Right lung (tissue), 10 donors: ENCODE measurements at places on chromosomes 4 and X.
A peak's percentile ranks its signal among the peaks of the same experiment; 100 is the strongest.

DNA sequence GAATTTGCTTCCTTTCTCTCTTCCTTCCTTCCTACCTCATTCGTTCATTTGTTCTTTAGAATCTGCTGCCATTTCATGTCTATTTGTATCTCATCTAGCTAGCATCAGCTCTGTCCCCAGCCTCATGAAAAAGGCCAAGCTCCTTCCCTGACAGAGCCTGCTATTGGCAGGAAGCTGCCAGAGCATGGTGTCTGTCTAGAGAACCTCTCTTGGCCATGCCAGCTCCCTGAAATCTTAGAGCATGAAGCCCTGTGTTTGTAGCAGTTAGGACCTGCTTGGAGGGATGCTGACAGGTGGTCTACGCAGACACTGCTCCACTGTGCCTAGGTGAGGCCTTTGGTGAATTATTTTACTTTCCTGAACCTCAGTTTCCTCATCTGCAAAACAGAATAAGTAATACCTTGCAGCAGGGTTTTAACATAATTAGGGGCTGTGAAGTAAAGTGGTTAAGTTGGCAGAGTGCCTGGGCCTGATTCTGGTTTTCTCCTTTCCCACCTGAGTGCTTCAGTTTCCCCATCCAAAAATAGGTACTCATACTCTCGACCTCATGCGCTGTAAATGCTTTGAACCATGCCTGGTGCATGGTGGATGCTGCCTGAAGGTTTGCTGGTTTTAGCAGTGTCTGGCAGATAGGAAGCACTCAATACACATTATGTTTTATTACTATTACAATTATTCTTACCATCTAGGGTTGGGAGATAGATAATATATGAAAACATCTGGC lies 4.7 kb downstream of the PTTG2 start:
- DNase-seq: no peak

DNA sequence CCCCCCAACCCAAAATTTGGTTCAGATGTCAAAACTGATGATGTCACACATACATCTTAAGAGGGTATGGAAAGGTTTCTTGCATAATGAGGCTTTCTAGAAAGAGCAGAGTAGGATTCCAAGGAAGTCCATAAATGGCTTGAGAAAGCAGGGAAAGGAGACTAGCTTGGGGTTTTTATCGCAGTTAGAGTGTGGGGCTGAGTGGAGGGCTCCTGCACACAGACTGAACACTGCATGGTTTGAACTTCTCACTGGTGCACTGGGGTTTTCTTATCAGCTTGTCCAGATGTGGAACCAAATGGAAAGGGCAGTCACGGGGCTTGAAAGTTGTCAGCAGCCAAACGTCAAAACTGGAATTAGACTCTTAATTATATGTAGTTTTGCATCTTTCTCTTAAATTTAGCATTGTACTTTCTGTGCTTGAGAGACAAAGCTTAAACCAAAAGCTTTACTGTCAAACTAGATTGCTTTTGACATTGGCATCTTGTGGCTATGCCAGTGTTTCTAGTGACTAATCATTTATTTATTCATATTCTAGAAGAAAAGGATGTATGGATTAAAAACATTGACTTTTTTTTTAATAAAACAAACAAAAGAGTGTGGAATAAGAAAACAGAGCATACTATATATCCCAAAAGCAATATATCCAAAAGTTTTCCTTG lies 78.3 kb upstream of the STIM2 start:
- no peak for DNase-seq

- DNase-seq: no peak
These were observed 474.3 kb downstream of the ACTRT1 start for GRCh38 chrX:127577884-127578283.

GRCh38 chr4:114597410-114598115 lies 1.0 kb upstream of the UGT8 start:
- no peak for DNase-seq

DNA sequence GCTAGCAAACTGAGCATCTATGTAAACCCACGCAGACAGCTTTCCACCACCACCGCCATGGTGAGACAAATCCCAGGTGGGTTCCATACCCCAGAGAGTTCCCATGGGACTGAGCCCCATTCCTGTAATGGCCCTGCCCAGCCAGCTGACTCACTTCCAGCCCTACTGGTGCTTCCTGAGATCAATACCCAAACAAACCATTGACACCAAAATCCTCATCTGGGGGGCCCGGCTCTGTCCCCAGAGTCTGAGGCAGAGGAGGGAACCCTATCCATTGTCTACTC lies 30.1 kb upstream of the JAKMIP1 start:
- no peak for DNase-seq

GRCh38 chr4:105569866-105570236 lies 17.4 kb downstream of the ARHGEF38 start:
- DNase-seq: no peak

GRCh38 chrX:18617407-18617750 lies 54.5 kb downstream of the RS1 start:
- no peak for DNase-seq

- DNase-seq: no peak
These were observed 44.5 kb downstream of the NEK1 start for GRCh38 chr4:169567916-169568315.

GRCh38 chr4:17961249-17961648 lies 60.3 kb downstream of the LCORL start:
- no peak for DNase-seq

DNA sequence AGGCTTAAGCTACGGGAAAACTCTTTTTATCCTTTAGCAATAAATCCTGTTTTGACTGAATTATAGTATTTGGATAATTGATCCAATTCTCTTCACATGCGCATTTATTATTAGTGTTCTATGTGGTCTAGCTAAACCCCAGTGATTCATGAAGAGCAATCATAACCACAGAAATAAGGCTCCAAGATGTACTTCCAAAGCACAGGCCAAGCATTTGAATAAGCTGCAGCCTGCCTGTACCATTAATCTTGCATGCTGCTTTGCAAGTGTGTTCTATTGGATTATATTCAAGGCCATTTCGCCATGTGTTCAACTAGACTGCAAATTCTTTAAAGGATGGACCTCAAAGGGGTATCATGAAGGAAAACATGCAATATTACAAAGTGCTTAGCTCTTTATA lies 385.2 kb upstream of the FAT1 start:
- no peak for DNase-seq

GRCh38 chrX:68238568-68238967 lies 194.7 kb downstream of the OPHN1 start:
- no peak for DNase-seq

DNA sequence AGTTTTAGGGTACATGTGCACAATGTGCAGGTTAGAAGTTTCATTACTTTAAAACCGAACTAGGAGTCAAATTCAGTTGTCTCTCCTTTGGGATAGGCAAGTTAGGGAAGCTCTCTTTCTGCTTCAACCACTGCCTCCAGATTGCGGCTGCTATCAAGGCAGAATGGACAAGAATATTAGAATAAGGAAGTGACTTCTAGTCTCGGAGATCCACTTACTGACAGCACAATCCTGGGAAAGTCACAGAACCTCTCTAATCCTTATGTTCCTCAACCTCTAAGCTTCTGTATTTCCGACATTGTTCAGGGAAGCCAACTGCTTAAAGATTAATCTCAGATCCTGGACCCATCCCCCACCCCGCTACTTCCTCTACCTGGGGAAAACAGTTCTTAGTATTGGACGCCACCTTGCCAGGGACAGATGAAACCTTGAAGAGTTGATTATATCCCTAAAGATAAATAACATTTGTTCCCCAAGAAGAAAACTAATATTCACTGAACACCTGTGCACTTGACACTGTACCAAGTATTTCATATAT lies 2.1 kb downstream of the NUP62CL start:
- DNase-seq: no peak

DNA sequence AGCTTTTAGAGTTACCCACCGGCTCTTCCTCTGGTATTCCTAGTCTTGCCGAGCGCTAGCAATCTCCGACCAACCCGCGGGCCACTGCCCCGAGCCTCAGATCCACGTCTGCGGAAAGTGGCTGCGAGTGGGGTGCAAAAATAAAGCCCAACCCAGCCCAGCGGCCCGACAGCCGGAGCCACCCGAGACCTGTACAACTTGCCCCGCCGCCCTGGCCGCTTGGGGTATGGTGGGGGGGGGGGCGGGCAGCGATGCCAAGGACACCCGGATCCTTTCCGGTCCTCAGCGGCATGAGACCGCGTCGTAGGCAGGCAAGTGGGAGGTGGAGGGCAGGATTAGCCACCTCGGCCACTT lies 1.6 kb downstream of the SLITRK4 start:
- DNase-seq: no peak

DNA sequence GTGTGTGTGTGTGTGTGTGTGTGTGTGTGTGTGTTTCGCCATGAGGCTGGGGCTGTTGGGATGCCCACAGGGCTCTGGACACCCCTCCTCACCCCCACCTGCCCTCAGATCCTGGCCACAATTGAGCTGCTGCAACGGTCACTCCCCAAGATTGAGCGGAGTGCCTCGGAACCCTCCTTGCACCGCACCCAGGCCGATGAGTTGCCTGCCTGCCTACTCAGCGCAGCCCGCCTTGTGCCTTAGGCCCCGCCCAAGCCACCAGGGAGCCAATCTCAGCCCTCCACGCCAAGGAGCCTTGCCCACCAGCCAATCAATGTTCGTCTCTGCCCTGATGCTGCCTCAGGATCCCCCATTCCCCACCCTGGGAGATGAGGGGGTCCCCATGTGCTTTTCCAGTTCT lies 10.2 kb downstream of the ARAF start:
- no peak for DNase-seq

GRCh38 chr4:165563851-165564250 lies 185.0 kb downstream of the CPE start:
- DNase-seq: no peak

DNA sequence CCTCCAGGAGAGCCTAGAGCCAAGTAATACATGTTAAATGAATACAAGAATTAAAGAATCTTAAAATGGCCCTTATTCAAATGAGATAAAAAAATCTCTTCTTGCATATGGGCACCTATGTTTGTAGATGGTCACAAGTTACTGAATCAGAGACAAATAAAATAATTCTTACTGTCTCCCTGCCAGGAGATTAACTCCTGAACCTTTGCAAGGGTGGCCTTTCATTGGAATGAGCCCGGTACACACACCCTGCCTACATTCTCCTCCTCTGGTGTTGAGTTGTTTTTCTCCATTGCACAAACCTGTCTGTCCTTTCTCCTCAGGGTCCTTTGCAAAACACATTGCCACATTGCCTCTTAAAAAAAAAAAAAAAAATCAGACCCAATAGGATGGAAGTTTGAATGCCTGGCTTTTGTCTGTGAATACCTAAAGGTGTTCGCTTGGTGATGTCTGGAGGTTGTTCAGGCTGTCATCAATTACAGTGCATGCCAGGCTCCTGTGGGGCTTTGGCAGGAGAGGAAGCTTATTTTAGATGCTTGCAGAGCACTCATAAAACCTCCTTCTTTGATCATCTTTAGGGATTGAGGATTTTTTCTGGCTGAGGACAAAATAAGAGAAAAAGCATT lies 8.3 kb upstream of the TMEM154 start:
- no peak for DNase-seq

GRCh38 chr4:10285028-10285427 lies 168.4 kb upstream of the WDR1 start:
- DNase-seq: no peak

DNA sequence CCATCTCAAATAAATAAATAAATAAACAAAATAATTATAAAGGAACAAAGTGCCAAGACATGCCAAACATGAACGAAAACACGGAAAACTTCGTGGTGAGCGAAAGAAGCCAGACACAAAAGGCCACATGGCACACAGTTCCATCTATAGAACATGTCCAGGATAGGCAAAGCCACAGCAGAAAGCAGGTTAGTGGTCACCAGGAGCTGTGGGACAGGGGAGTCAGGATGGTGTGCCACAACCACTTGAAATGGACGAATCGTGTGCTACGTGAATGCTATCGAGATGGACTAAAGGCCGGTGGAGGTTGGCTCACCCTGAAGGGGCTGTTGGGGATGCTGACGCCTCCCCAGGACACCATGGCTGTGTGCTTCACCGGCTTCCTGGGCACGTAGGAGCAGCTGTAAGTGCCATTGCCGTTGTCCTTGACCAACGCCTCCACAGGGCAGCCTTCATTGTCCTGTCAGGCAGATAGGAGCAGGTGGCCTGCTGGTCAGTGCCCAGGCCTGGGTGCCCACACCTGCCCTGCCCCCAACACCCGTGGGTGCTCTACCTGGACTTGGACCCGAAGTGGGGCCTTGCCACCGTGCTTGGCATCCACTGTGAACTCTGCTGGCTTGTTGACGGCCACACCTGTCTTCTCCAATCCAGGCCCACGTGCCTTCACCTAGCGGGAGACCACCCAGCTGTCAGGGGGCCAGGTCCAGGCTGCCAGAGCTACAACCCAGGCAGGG lies 10.6 kb downstream of the FLNA start:
- no peak for DNase-seq

DNA sequence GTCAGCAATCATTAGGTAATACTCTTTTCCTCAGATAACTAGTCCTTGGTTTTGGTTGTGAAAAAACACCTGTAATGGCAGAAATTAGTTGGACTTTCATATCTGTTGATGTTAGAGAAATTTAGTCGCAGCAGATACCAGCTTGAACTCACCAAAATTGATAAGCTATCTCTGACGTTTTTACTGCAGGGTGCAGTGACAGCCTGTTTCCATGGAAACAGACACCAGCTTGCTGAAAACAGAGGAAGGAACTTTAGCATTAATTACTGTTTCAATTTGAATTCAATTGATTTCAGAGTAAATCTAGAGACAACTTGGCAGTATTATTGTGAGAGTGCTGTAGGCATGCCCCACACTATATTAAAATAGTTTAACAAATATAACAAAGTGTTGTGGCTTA lies 246.5 kb downstream of the PPP1R2C start:
- DNase-seq: no peak

- peak; percentile 77 for DNase-seq
These were observed at the start of gene MORC4 for GRCh38 chrX:107000013-107000515. MORC4 (minus strand) TSS chrX:107000212; CDS start chrX:106999969, 243 bp downstream.

GRCh38 chrX:103584596-103584995 lies 719 bp upstream of the TCEAL4 start:
- DNase-seq: no peak

DNA sequence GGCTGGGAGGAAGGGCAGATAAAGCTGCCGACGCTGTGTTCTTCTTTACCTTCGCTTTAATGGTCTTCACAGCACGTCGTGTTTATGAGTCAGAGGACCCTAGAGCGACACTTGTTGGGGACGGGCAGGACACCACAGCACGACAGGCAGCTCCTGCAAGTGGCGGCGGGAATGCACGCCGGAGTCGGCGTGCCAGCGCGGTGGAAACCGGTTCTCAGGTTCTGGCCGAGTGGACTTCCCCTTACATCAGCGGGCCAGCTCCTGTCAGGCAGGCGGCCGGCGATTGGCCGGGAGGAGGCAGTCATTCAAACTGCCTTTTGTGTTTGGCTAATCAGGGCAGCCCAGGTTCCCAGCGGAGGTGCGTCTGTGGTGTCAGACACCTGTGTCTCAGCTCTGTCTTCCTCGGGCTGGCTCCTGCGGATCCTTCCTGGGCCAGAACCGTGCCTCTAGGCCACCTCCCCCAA lies 150.9 kb downstream of the SHROOM3 start:
- DNase-seq: peak; percentile 66

- no peak for DNase-seq
These were observed 452.1 kb upstream of the RPS6KA3 start for GRCh38 chrX:20718592-20719380.

GRCh38 chr4:72761368-72762038 lies 192.5 kb upstream of the ADAMTS3 start:
- DNase-seq: no peak

GRCh38 chr4:175068266-175068665 lies 150.1 kb downstream of the ADAM29 start:
- no peak for DNase-seq

GRCh38 chr4:126820631-126821030 lies 812.1 kb upstream of the INTU start:
- no peak for DNase-seq

- DNase-seq: no peak
These were observed 151.9 kb upstream of the PLAC1 start for GRCh38 chrX:134810211-134810610.

- DNase-seq: no peak
These were observed 574.8 kb upstream of the DIPK2B start for GRCh38 chrX:45775468-45775867.
